ENCODE measurements at places on chromosomes 1 and 21.

GRCh38 chr1:247077213-247077612, 1.4 kb downstream of the ZNF670 start:
- no peak for DNase-seq

- DNase-seq: no peak
These were observed 65.7 kb downstream of the MAP3K21 start for GRCh38 chr1:233393084-233393840.

DNA sequence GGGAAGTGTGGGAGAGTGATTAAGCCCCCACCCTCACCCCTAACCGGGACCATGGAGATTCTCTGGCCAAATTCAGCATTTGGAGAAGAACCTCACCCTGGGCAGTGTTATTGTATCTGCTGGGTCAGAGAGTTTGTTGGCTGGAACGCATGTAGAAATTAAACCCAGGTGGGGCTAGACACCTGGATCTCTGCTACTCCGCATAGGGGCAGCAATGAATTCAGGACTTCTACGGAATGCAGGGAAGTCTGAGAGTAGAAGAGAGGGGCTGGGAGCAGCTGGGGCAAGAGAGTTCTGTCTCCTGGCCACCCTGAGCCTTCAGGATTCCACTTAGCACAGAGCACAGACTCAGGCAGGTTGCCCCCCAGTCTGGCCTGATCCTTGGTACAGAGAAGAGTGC, 3.6 kb upstream of the CRABP2 start:
- no peak for DNase-seq

DNA sequence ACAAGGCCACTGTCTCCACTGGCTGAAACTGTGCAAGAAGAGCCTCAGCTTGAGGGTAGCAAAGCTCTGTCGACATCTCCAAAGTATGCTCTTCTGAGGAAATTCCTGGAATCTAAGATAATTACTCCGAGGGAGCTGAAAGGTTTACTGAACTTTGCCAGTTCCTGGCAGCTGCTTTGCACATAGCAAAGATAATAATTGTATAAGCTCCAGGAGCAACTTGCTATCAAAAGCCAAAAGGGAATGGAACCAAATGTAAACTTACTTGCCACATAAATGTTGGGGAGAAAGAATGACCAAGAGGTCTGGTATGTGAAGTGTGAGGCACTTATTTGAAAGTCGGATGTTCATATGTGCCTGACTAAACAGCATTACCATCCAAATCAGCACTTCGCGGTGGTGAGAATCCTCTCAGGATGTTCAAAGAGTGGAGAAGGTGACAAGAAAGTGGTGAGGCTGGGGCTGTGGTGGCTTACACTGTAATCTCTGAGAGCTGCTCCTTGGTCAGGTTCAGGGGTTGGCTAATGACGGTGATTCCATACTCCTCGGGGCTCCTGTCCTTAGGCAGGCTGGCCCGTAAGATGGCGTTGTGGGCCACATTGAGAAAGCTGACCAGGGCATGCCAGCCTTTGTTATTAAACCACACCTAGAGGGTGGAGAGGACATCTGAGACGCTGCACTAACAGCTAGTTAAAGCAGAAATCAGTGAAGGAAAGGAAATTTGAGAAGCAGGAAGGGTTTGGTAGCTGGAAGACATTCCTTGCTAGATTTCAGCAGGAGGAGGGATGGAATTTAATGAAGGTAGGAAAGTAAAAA, 100.0 kb downstream of the ABCA4 start:
- DNase-seq: no peak

GRCh38 chr21:33069994-33070743, at the start of gene OLIG1:
Gene OLIG1, plus strand, starts transcription at chr21:33070141. Its CDS starts 106 bp downstream, at chr21:33070247.
- DNase-seq: no peak

DNA sequence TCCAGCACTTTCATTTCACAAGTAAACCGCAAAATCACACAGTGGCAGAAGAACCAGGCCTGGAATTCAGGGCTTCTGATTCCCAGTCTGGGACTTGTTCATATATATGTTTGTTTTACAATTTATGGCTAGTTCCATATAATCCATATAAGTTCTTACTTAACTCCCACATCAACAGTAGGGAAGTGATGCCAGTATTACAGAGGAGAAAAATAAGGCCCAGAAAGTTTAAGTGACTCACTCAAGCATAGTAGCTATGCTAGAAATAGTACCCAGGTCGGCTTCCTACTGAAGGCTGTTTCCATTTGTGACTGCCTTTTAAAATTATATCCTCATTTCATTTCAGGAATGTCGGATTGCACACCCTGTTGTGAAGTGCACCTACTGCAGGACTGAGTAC, 1.4 kb downstream of the FAM76A start:
- DNase-seq: no peak

DNA sequence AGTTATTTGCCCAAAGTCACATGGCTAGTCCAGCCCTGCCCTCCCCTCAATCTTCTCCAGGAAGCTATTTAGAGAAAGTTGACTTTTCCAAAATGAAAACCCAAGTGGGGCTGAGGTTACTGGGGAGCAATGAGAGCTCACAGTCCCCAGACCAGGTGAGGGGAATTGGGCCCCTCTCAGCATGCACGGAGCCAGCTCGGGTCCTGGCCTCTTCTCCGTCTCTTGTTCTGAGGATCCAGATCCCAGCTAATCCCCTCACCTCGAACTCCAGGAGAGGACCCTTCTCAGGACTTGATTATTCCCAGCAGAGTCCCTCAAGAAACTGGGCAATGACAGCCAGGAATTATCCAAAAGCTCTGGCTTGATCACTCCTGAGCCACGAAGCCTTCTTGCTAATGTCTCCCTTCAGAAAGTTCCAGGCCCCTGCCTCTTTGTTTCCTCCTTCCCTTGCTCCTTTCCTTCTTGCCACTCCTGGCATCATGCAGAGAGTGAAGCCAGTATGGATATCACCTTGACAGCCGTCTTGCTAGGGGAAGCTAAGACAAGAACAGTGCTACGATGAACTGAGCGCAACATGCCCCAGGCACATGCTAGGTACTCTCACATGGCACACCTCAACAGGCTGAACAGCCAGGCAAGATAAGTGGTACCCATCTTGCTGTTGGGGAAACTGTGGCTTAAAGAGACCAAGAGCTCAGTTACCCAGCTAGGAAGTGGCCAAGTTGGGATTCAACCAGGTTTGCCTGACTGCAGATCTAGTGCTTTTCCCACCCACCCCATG, 51.9 kb downstream of the KLHDC7A start:
- DNase-seq: no peak

- DNase-seq: no peak
These were observed 25.8 kb upstream of the KCNA10 start for GRCh38 chr1:110544753-110545152.

DNA sequence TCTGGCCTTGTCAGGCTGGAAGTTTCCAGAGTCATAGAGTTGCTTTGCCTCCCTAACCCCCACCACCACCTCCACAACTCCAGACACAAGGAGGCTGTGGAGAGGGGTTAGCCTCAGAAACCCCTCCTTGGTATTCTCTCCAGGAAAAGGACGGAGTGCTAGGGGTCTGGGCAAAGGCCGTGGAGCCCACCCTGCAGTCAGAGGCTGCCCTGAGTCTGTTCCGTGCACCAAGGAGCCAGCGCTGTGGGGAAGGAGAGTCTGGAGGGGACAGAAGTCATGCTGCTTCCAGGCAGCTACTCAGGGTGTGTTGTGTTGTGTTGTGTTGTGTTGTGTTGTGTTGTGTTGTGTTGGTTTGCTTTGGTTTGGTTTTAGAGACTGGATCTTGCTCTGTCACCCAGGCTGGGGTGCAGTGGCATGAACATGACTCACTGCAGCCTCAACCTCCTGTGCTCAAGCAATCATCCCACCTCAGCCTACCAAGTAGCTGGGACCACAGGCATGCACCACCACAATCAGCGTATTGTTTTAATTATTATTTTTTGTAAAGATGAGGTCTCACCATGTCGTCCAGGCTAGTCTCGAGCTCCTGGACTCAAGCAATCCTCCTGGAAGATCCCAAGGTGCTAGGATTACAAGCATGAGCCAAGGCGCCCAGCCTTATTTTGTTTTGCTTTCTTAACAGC, 122.2 kb upstream of the TMEM51 start:
- DNase-seq: no peak

DNA sequence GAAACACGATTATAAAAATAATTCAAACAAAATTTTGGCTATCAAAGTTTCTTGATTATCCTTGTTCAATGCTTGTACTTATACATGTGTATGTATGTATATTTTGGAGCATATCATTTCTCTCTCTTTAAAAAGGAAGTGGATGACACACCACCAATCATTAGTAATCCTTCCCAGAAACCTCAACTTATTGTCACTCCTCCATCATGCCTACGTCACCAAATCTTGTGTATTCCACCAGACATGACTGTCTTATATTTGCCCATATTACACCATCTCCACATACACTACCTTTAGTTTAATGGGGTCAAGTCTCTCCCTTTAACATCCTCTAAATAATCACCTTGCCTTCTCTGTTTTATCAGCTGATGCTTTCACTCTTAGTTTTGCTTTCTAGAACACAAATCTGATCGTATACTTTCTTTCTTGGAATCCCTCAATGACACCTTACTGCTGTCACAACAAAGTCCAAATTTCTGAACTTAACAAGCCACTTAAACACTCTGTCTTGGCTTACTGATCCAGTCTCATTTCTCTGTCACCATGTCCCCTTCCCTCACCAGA, 124.0 kb downstream of the BRINP3 start:
- DNase-seq: no peak

DNA sequence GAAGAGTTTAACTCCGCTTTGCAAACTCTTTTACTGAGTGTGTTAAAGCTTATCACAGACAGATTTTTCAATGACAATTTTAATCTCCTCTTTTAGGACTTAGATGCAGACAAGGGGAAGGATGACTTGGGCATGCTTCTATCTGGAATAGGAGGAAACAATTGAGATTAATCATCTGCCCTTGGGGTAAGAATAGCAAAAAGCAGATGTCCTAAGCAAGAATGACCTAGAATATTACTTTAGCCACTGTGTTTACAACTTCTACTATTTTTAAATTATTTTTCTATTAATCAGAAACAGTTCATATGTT, 569.0 kb upstream of the ADGRL2 start:
- no peak for DNase-seq

DNA sequence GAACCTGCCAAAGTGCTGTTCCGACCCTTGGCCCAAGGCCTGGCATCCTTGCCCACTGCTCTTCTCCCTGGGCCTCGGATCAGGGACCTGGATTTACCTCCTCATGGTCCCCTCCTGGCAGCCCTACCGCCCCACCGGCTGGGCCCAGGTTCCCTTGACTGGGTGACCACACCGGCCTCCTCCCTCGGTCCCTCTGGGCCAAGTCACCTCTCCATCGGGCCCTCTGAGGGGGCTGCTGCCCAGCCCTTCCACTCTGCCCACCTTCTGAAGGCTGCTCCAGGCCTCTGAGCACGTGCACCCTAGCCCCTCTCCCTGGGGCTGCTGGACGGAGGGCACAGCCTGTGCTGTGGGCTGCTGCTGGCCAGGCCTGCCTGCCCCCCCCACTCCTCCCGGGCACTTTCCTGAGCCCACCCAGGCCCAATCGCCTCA, 9.3 kb upstream of the MMEL1 start:
- no peak for DNase-seq

DNA sequence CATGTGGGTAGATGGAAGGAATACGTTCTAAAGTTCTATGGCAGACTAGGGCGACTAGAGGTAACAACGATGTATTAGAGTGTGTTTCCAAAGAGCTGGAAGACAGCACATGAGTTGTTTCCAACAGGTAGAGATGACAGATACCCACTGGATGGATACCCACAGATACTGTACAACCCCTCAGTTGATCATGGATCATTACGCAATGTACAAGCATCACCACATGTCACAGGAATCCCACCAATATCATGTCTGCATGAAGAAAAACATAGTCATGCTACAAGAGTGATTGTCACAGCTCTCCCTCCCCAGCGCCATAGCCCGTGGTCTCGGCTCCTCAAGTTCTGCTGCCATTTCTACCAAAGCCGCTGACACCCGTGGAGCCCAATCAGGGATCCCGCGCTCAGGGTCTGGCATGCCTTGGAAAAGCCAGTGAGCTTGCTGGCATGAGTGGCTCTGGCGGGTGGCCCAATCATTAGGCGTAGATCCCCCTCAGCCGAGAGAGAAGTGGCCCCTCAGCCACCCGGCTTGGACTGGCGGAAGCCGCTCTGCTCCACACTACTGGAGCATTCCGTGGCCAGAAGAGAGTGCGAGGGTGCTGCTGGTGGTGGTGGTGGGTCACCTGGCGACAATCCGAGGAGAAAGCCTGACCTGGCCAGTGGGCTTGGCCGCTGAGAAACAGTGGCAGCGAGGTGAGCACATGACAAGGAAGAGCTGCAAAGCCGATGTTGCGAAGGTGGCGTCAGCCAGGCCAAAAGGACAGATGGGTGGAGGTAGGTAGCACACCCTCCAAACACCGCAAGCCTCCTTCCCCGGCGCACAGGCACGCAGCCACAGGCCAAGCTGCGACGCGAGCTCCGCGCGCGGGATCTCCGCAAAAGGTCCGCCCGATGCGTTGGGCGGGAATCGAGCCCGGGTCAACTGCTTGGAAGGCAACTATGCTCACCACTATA, 65.7 kb upstream of the FCGR2A start:
- DNase-seq: no peak

GRCh38 chr21:29382030-29382654, 83.4 kb downstream of the BACH1 start:
- no peak for DNase-seq

DNA sequence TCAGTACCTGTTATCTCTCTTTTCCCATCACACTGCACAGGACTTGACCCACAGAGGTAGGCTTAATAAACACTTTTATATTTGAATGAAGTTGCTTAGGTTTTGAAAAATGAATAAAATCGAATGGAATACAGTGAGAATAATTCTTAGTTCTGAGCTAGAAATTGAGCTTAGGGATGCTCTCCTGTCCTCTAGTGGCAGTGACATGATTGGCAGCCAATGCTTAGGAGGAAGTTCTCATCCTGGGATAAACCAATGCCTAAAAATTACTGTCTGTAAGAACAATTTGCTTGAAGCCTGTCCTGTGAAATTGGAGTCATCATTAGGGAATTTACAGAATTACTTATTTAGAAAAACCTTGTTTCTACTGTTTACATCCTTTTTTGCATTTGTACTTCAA, 21.3 kb upstream of the CYP4X1 start:
- no peak for DNase-seq

DNA sequence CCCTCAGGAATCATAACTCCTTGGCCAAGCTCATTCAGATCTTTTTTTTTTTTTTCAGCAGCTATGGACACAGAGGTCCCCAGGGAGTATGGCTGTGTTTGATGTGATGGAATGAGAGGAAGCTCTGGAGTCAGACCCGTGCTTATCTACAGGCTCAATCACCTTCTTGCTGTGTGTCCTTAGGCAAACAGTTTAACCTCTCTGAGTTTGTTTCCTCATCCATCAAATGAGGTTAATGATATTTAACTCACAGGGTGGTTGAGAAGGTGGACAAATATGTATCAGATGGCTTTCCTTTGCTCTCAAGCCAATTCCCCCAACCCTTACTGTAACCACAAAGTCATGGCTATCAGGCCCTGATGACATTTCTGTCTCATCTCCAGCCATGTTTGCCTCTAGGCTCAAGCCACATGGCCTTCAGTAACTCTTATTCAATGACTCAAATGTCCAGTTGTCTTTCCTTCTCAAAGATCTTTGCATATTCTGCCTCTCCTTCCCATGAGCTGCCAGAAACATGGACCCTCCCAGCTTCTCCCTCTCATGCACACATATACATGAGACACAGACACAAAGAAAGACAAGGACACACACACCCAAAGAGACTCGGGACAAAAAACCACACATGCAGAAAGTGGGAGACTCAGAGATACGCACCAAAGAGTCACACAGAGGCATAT, 303.5 kb upstream of the KAZN start:
- DNase-seq: no peak

GRCh38 chr1:168939110-168939946, 167.2 kb upstream of the ATP1B1 start:
- DNase-seq: no peak

- DNase-seq: no peak
These were observed 1.8 kb downstream of the PEX11B start for GRCh38 chr1:145916745-145917144.

Measured in NCI-H187 treated with DMSO at 0.1 percent for 48 hours (cell line).